ENCODE measurements at places on chromosomes 2 and 18. TPM values are rescaled to one million over a fixed set of nuclear protein-coding genes. Genes with fewer than 3 reads are reported as not detected.
A peak's percentile ranks its signal among the peaks of the same experiment; 100 is the strongest.

DNA sequence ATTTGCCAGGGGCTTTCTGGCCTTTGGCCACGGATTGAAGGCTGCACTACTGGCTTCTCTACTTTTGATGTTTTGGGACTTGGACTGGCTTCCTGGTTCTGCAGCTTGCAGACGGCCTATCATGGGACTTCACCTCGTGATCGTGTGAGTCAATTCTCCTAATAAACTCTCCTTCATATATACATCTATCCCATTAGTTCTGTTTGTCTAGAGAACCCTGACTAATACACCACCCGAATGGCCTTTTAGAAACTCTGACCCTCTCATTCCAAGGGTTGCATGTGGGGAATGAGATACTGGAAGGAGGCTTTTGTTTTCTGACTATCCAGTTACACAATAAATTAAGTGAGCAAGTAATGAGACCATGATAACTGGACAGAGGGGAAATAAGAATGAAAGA is 430.7 kb downstream of the CDH2 start:
- DNase-seq = no peak

VWA3B gene
- total RNA-seq = 0.26 TPM

CIB4 gene
- not detected for total RNA-seq

DNA sequence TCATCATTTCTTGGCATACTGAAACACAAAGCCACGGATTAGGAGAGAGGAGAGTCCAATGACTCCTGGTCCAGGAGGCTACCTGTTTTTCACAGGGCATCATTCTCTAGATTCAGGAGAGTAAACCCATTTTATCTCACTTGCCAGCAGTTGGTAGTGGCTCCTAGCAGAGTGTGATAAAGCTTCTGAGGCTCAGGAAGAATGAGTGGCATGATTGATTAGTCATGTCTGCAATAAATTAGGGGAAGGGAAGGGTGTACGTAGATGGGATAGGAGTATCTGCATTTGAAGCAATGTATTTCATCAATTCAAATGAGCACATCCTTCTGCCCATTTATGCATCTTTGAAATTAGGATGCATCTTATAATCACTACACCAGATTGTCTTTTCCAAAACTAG is 31.1 kb upstream of the PNO1 start:
- DNase-seq = no peak

PIEZO2 gene
- 6.6 TPM for total RNA-seq

GRCh38 chr2:71336802-71337201 is 5.2 kb downstream of the ZNF638 start:
- peak; percentile 60 for DNase-seq

AGFG1 gene
- 31.1 TPM for total RNA-seq

DNA sequence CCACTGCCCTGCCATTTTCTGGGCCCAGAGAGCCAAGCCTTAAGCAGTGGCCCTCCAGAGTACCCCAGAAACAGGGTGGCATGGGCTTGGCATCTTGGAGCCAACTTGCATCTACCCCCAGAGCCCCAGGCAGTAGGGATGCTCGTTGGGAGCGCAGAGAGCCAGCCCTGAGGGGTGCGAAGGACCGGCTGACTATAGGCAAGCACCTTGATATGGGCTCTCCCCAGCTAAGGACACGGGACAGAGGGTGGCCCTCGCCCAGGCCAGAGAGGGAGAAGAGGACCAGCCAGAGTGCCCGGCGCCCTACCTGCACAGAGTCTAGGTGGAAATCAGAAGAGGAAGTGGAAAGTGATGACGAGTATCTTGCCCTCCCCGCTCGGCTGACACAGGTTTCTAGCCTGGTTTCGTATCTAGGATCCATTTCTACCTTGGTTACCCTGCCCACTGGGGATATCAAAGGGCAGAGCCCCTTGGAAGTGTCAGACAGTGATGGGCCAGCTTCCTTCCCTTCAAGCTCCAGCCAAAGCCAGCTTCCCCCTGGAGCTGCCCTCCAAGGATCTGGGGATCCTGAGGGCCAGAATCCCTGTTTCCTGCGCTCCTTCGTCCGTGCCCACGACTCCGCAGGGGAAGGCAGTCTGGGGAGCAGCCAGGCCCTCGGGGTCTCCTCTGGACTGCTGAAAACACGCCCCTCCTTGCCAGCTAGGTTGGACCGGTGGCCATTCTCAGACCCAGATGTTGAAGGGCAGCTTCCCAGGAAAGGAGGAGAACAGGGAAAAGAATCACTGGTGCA is 16.2 kb downstream of the CEP68 start:
- DNase-seq = no peak

DNA sequence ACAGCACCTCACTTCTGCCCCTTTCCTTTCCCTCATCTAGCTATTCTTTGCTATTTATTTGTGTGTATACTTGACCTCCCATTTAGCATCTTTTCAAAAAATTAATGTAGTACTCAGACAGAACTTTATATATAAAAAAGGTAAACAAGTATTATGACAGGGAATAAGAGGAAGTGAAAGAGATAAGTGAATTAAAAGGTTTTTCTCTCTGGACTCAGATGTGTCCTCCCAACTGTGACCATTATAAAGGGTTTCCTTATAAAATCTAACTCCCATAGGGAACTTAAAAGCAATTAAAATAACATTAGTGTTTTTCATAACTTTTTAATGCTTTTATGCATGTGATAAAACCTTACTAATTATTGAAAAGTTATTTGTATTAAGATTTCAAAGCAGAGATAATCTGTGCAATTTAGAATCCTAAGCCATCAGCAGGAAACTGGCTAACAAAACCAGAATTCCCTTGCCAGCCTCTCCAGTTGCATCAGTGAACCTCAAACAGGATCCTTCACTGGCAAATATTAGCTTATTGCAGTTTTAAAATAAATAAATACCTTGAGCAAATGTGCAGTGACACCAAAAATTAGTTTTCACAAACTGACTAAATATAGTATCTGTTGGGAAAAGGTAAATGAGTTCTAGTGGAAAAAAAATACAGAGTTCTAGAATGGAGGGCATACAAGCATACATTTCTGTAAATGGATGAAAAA is 930.7 kb downstream of the BCL11A start:
- no peak for DNase-seq

DNA sequence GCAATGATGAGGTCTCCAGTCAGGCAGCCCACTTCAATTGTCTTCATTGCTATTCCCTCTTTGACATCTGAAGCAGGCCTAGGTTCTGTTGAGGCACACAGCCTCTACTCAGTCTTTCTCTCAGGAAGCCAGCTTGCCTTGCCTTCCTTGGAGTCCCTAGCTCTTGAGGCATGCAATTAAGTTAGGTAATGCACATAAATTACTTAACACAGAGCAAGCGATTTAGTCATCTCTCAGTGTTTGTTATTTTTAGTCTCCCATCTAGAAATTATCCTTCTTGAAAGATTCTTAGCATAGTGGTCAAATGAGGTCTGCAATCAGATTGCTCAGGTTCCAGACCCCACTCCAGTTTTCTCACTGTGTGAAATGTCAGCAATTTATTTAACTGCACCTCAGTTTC is 32.0 kb downstream of the SULT1C4 start:
- DNase-seq = peak; percentile 47

ADRA2B gene
- not detected for total RNA-seq

GRCh38 chr2:46861916-46862315 is 53.7 kb downstream of the MCFD2 start:
- DNase-seq = no peak

DNA sequence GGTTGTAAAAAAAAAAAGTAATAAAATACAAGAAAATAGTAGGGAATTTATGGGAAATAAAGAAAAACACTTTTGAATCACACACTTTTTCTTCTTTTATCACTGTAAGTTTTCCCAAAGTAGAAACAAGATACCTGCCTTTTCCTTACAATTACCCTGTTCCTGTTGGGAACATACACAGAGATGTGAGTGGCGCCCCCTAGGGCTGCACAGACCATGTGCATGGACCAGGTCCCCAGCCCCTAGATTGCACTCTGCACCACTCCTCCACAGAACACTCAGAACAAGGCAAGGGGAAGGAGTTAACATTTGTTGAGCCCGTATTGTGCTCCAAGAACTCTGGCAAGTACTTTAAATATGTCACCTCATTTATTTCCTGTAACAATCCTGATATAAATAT is 118.7 kb upstream of the NRP2 start:
- peak; percentile 18 for DNase-seq

DNA sequence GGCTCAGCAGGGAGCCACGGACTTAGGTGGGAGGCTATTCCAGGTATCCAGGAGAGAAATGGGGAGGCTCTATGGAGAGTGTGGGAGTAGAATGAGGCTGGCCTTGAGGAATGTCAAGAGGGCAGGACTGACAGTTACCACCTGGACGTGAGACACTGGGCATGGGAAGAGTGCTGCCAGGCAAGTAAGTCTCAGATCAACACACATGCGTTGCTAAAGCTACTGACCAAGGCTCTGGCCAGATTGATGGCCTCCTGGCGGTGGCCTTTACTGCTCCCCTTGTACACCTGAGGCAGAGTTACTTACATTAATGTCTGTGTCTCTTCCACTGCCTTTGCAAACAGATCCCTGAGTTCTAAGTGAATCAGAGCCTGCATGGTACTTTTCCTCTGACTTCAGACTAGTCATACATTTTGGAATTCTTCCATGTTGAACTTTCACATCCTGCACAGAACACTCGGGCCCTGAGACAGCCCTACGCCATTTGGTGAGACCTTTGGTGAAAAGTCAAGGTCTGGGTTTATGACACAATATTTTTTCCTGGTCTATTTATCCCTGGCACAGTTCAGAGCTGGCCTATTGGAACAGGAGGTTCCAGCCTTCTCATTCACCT is 398.8 kb upstream of the TRIB2 start:
- peak; percentile 98 for DNase-seq

CXCR4 gene
- total RNA-seq = under 0.01 TPM

GRCh38 chr2:30222636-30223360 is 8.5 kb upstream of the LBH start:
- no peak for DNase-seq

DNA sequence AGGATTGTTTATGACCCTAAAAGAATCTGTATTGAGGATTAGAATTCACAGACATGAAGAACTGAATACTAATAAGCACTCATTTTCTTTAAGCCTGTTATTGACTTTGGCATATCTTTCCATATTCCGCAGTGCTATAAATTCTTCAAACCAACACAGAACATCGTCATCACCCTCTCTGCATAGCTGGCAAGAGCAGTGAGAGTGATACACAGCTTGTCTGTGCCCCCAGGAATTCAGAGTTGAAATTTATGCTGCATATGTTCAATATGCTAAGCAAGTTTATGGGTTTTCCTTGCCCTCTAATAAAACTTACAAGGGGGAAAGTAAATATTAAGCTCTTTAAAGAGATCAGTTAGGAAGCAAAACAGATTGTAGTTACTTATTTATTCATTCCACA is 32.7 kb downstream of the CTLA4 start:
- no peak for DNase-seq

DNA sequence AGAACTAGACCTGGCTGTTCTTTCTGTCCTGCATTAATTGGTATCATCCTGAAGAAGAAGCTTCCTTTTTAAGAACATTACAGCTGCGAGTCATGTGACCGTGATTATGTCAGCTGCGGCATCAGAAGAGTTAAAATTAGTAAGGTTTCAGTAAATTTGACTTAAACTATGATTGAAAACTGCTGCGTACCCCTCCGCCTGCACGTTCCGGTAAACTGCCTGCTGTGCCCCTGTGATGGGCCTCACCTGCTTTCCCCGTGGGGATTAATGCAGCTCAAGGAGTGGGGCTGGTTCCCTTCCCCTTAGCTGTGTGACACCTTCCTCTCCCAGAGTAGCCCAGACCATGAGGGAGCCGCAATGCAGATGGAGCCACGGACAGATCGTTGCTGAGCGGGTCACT is 36.1 kb upstream of the MYO3B start:
- no peak for DNase-seq

ITGA4 gene
- 57.5 TPM for total RNA-seq

- no peak for DNase-seq
Measured at GRCh38 chr2:30139131-30139870, 7.5 kb upstream of the YPEL5 start.

HADHA gene
- 144 TPM for total RNA-seq

- DNase-seq = no peak
Measured at GRCh38 chr18:22936515-22936914, 3.4 kb downstream of the RBBP8 start.

GRCh38 chr2:234032279-234032856 is 18.1 kb upstream of the SPP2 start:
- DNase-seq = peak; percentile 88

GRCh38 chr2:223147431-223147830 is 95.4 kb downstream of the KCNE4 start:
- DNase-seq = no peak

RBMS1 gene
- 76.8 TPM for total RNA-seq

CLEC4F gene
- total RNA-seq = not detected

IFT172 gene
- total RNA-seq = 28.5 TPM
